ENCODE measurements at places on chromosomes 4 and X. TPM values are rescaled to one million over a fixed set of nuclear protein-coding genes. Genes with fewer than 3 reads are reported as not detected.

PNMA6A gene
- total RNA-seq, result 1.8 TPM

DRD5 gene
- total RNA-seq, result not detected

SPATA18 gene
- total RNA-seq, result 1.8 TPM

- no peak for DNase-seq
- no peaks in the 10 kb centered on the region for H3K36me3 ChIP-seq
- peaks cover 5% of the 10 kb centered on the region for H3K27me3 ChIP-seq
- H3K4me1 ChIP-seq, result peaks cover 4% of the 10 kb centered on the region
- no peak overlapping the region for H3K4me3 ChIP-seq
Observed at GRCh38 chr4:54654753-54655152, 3.0 kb upstream of the KIT start.

GRCh38 chrX:1483843-1484637, 31.3 kb upstream of the ASMTL start:
- H3K36me3 ChIP-seq, result no peaks in the 10 kb centered on the region
- no peak for DNase-seq
- H3K4me3 ChIP-seq, result no peak overlapping the region

DNA sequence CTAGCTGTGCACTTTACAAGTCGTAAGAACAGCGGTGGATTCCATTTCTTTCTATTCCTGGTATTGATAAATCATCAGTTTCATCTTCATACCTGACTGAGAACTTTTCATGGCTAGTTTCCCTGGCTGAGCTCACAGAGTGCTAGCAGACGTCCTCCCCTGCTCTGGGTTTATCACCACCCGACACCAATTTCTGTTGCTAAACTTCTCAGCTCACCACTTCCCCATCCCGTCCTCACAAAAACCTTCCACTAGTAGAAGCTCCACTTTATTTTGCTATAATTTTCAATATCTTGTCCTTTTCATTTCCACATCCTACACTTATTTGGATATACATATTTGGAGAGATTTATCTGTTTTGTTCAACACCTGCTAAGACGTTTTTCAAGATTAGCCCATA, 869.4 kb upstream of the FRG1 start:
- no peak overlapping the region for H3K4me3 ChIP-seq
- no peaks in the 10 kb centered on the region for H3K27me3 ChIP-seq
- H3K4me1 ChIP-seq, result no peaks in the 10 kb centered on the region
- no peak overlapping the region for H3K27ac ChIP-seq

DNA sequence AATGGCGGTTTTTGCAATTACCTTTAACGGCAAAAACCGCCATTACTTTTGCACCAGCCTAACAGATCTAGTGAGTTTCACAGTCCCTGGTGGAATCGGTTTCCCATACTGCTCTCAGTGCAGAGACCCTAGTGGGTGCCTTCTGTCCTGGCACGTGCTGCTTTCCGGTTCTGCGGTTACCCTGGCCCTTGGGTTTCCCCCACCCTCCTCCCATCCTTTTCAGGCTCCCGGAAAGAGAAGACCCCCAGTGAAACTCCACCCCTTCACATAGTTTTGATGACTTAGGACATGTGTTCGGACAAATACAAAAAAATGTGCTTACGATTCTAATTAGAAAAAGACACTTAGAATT, 36.9 kb downstream of the NLGN3 start:
- peak overlapping the region; percentile 89 for H3K27ac ChIP-seq
- no peaks in the 10 kb centered on the region for H3K36me3 ChIP-seq
- no peaks in the 10 kb centered on the region for H3K4me1 ChIP-seq
- no peak for DNase-seq
- H3K4me3 ChIP-seq, result peak overlapping the region; percentile 48

DNA sequence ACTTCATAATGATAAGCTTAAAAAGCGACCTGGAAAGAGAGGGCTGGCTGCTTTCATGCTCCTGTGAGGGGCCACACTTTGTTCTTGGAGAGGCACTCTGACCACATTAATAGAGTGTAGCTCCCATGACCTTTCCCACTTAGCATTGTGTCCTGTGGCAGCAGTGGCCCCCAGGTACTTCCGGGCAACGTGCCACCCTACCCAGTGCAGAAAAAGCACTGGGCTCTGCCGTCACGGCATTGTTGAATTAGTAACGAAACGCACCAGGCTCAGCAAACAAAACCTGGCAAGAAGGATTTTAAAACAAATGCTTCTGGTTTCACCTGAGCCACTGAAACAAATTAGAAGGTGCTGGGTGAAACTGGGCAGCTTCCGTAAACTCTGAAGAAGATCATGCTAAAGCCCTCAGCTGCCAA, 5.4 kb upstream of the SORBS2 start:
- no peaks in the 10 kb centered on the region for H3K4me1 ChIP-seq
- H3K36me3 ChIP-seq, result no peaks in the 10 kb centered on the region
- H3K27ac ChIP-seq, result peak overlapping the region; percentile 78
- no peaks in the 10 kb centered on the region for H3K27me3 ChIP-seq

DNA sequence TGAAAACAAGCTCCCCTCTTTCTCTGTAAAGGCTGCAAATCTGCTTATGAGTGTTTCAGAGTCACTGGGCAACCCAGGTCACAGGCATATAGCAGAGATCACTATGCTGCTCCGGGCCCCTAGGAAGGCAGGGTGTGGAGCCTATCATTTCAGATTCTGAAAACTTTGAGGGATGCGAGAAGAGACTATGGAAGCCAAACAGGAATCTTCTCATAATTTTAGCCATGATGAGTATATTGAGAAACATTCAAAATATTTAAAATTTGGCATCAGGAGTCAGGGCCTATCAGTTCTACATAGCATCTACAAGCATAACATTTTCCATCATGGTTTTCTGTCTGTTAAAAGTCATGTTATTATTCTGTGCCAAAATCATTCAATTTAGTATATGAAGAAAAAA, 61.7 kb upstream of the ATXN3L start:
- no peak overlapping the region for H3K4me3 ChIP-seq
- H3K27ac ChIP-seq, result no peak overlapping the region
- no peaks in the 10 kb centered on the region for H3K36me3 ChIP-seq
- no peak for DNase-seq
- H3K4me1 ChIP-seq, result no peaks in the 10 kb centered on the region

- no peaks in the 10 kb centered on the region for H3K27me3 ChIP-seq
- no peaks in the 10 kb centered on the region for H3K36me3 ChIP-seq
- peak overlapping the region; percentile 44 for H3K4me3 ChIP-seq
- H3K4me1 ChIP-seq, result peaks cover 58% of the 10 kb centered on the region
- peak overlapping the region; percentile 94 for H3K27ac ChIP-seq
Observed at GRCh38 chr4:147732518-147733235, 789 bp downstream of the ARHGAP10 start.

DNA sequence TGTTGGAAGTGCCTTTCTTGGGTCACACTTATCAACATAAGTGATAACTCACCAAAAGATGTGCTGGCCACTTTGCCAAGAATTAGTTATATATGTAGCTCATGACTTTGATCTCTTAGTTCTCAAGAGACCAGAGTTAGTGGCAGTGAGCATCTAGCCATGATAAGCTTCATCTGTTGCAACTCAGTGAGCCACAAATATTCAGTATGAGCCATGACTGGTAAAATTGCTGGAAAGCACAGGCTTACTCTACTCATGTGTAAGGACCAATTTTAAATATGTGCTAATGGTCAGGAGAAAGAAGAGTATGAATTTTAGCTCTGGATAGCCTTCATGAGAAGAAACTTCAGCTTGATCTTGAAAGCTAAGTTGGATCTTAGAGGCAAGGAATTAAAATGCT, 59.4 kb upstream of the TLL1 start:
- no peak for DNase-seq
- H3K27ac ChIP-seq, result no peak overlapping the region
- no peaks in the 10 kb centered on the region for H3K4me1 ChIP-seq
- no peak overlapping the region for H3K4me3 ChIP-seq
- H3K27me3 ChIP-seq, result no peaks in the 10 kb centered on the region

DNA sequence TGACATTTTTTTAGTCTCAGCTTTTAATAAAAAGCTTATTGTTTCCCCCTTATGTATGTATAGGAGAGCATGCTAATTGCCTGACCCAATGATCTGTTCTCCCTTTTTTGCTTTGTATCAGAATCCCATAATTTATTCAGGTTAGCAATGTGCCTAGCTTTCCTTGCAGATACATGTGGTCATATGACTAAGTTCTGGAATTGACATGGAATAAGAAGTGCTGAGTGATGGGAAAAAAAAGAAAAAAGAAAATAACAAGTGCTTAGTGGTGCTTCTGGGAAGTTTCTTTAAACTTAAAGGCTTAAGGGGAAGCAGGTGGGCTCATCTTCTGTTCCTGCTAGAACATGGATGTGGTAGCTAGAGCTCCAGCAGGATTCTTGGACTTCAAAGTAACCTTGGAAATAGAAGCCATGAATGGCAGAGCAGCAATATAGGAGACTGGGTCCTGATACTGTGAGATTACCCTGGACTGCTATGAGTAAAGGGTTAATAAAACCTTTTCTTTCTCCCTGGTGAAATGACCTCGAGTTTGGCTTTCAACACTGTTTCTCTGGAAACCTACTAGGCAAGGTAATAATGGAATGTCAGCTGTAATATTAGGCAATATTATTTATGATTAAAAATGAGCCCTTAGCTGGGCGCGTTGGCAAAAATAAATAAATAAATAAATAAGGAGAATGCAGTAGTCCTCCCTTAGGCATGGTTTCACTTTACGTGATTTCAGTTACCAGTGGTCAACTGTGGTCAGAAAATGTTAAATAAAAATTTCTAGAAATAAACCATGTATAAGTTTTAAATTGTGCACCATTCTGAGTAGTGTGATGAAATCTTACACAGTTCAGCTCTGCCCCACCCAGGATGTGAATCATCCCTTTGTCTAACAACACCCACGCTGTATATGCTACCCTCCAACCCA, 16.7 kb upstream of the RBM41 start:
- H3K27ac ChIP-seq, result no peak overlapping the region
- no peak overlapping the region for H3K4me3 ChIP-seq
- H3K27me3 ChIP-seq, result no peaks in the 10 kb centered on the region
- DNase-seq, result no peak
- H3K36me3 ChIP-seq, result no peaks in the 10 kb centered on the region

DNA sequence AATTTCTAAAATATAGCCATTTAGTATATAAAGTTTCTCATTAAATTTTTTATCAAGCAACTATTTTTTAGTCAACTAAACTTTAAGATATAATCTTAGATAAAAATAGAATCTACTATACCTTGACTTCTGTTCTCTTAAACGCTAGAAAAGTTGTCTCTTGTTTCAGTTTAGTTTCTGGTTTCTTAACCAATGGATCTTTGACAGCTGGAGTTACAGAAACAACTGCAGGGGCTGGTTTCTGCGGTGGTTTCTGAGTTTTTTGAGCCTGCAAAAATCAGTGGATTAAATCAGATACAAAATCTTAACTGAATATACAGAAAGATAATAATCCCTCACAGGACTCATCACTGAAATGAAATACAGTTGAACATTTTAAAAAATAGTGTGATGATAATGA, 21.9 kb downstream of the INTS12 start:
- no peak overlapping the region for H3K27ac ChIP-seq
- H3K4me1 ChIP-seq, result no peaks in the 10 kb centered on the region
- H3K36me3 ChIP-seq, result no peaks in the 10 kb centered on the region
- H3K4me3 ChIP-seq, result no peak overlapping the region
- DNase-seq, result no peak
- no peaks in the 10 kb centered on the region for H3K27me3 ChIP-seq

- H3K4me1 ChIP-seq, result no peaks in the 10 kb centered on the region
- no peak overlapping the region for H3K27ac ChIP-seq
- no peak for DNase-seq
- H3K36me3 ChIP-seq, result no peaks in the 10 kb centered on the region
Observed at GRCh38 chrX:132088864-132089263, 39.0 kb downstream of the FRMD7 start.

DNA sequence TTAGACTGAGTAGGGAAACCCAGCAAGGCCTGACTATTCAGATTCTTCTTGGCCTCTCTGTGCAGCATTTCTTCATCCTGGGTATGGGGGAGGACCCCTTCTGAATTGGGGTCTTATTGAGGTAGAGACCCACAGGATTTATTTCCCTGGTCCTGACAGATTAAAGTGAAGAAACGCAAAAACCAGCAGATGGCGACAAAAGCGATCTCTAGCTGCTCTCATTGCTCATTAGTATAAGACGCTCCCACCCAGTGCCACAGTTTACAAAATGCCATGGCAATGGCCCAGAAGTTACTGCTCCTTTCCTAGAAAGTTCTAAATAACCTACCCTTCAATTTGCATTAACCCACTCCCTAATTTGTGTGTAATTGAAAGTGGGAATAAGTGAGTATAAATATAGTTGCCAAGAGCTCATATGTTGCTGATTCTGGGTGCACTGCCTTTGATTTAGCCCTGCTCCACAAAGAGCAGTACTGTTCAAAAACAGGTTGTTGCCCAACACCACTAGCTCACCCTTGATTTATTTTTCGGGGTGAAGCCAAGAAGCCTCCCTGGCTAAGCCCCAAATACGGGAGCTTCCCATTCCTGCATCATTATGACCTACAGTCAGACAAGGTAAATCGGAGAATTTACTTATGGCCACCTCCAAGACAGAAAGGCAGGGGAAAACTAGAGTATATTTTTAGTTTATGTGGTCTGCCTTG, 3.7 kb upstream of the BEX4 start:
- H3K27ac ChIP-seq, result no peak overlapping the region
- no peaks in the 10 kb centered on the region for H3K4me1 ChIP-seq
- H3K27me3 ChIP-seq, result peaks cover 4% of the 10 kb centered on the region
- DNase-seq, result peak; percentile 41

DNA sequence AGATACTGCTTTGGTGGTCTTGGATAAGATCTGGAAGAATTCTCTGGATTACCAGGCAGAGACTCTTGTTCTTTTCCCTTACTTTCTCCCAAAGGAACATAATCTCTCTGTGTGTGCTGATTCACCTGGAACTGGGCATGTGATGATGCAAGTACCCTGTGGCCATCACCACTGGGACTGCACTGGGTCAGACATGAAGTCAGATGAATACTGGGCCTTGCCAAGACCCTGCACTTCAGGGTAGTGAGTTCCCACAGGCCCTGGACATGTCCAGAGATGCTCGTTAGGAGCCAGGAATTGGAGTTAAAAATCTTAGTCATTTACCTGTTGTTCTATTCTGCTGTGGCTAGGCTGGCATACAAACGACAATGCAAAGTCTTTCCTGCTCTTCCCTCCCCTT, 290.1 kb upstream of the BMP3 start:
- H3K27me3 ChIP-seq, result no peaks in the 10 kb centered on the region
- no peaks in the 10 kb centered on the region for H3K36me3 ChIP-seq
- no peak for DNase-seq
- no peaks in the 10 kb centered on the region for H3K4me1 ChIP-seq
- no peak overlapping the region for H3K4me3 ChIP-seq
- no peak overlapping the region for H3K27ac ChIP-seq
